ENCODE measurements at places on chromosomes 1 and 21.
A peak's percentile ranks its signal among the peaks of the same experiment; 100 is the strongest.

DNA sequence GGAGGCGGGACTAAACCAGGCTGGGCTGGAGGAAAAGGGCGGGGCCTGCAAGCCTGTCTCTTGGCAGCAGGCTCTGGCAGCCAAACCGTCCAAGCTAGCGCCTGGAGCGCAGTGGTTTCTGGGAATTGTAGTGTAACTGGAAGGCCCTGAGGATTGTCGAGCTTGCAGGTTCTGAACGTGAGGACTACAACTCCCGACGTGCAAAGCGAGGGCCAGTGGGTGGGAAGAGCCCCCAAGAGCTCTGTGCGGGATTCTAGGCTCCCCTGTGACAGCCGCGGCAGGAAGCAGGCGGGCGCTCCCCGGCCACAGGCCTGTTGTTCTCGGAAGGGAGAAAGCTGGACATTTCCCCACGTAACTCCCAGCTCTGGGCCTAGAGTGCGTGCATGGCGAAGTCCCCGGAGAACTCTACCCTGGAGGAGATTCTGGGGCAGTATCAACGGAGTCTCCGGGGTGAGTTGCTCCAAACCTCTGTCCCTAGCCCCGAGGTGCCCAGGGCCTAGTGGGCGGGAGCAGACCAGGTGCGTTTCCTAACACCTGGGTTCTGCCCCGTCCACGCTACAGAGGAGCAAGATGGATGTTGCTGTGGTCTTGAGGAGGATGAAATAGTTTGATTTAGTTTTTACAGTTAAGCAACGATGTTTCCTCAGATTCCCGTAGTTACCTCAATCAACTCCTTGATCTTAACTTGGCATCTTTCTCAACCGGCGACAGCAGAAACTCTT lies at the start of gene SDCCAG8:
Gene SDCCAG8, plus strand, starts transcription at position 251 of the 722 bp plus-strand sequence. Its CDS starts 133 bp downstream, at position 384.
- DNase-seq = peak; percentile 92

- DNase-seq = no peak
Measured at GRCh38 chr21:27244352-27244751, 277.5 kb upstream of the ADAMTS5 start.

GRCh38 chr1:173861731-173862145 lies 6.1 kb downstream of the GAS5 start:
- DNase-seq = no peak

- no peak for DNase-seq
Measured at GRCh38 chr1:90687747-90688146, 29.4 kb downstream of the BARHL2 start.

- DNase-seq = no peak
Measured at GRCh38 chr21:14040386-14040785, 170.4 kb downstream of the LIPI start.

DNA sequence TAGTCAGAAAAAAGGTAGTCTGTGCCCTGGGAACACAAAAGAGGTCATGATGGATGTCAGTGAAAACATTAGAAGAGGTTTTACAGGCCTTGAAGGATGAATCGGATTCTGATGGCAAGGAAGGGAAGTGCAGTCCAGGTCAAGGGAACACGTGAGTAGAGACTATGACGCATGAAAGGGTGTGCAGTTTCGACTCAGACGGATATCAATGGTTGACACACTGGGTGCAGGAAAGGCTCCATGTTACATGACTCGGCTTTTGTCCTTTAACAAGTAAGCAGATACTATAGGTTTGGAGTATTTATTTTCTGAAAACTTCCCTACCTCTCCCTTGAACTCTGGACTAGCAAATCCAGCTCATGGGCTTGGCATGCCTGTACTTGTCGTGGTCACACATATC lies 55.3 kb downstream of the SEC16B start:
- no peak for DNase-seq

- DNase-seq = peak; percentile 24
Measured at GRCh38 chr1:91885213-91885715, 687 bp downstream of the TGFBR3 start.

DNA sequence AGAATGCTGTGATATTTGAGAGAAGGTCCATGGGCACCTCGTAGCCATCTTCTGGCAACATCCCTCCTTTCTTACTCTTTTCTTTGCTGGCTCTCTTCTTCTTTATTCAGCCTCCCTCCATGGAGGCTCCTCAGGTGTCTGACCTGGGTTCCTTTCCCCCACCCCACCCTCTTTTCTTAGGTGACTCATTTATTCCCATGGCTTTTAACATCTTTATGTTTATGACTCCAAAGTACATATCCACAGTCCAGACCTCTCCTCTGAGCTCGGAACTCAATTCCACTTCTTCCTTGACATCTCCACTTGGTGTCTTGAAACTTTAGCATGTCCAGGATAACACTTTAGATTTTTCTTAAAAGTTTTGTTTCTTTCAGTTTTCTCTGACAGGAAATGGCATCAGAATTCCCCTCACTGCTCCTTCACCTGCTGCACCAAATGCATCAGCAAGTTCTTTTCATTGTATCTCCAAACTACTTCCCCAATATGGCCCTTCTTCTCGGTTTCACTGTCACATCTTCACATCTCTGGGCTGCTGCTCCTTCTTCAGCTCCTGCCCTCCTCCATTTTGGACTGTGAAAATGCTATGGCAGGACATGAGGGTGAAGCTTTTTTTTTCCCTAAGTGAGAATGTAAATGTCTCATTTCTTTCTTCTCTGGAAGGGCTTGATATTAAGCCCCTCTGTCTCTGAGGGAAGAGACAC lies 95.9 kb downstream of the GIPC2 start:
- no peak for DNase-seq

- no peak for DNase-seq
Measured at GRCh38 chr21:43802713-43803313, 13.4 kb downstream of the RRP1 start.

DNA sequence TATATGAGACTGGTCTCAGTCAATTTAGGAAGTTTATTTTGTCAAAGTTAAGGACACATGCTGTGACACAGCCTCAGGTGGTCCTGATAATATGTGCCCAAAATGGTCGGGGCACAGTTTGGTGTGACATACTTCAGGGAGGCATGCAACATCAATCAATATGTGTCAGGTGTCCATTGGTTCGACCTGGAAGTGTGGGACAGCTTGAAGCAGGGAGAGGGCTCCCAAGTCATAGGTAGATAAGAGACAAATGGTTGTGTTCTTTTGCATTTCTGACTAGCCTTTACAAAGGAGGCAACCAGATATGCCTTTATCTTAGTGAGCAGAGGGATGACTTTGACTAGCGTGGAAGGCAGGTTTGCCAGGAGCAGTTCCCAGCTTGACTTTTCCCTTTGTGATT lies 4.5 kb upstream of the ERVH48-1 start:
- no peak for DNase-seq

DNA sequence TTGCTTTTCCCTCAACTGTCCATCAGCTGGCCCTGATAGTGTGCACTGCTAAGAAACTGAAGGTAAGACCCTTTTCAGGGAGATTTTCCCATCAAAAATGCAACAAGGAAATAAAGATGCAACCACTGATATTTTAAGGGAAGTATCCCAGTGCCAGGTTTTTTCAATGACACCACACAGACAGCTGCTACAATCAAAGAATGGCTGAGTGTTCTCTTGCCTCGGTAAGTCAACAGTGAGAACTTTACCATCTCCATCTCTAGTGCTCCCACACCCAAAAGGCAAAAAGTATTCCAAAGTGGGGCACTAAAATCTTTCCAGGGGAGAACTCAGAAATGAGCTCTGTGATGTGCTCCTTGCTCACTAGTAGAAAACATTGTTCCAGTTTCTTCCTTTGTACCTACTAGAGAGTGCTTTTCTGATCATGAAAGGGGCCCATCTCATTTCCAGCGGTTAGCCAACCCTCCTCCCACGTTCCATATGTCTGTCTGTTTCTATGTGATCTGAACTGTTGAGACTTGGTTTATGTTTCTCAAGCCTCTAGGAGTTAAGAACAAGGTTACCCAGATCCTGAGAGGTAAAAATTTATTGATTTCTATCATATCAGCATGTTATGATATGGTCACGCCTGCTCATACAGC lies 67.6 kb upstream of the NEK2 start:
- DNase-seq = no peak

DNA sequence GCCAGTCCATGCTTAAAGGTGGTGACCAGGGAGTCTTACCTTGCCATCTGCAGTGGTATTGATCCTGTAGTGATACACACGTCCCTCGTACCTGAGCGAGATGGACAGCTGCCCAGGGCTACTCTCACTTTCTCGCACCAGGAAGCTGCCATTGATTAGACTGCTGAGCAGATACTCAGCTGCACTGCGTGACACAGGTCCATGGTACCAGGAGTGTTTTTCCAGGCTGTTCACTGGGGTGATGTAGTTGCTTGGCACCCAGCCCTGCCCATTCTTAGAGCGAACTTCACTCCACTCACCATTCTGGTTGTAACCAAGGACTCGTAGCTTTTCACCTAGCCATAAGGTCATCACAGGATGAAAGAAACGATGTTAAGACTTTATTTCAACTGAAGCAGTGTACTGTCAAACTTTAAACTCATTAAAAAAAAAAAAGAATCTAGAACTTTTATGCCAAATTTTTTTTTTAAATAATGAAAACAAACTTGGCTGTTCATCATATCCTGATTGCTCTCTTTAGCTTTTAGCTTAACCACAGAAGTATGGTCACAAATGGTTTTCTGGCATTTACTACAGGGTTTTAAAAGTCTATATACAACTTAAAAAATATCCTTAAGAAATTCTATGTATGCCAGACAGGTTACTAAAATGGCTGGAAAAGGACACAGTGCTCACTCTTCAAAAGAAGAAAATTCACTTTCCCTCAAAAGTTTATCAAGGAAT lies 44.6 kb downstream of the TOR3A start:
- DNase-seq = no peak

- no peak for DNase-seq
Measured at GRCh38 chr1:179351281-179351680, 14.5 kb upstream of the AXDND1 start.

DNA sequence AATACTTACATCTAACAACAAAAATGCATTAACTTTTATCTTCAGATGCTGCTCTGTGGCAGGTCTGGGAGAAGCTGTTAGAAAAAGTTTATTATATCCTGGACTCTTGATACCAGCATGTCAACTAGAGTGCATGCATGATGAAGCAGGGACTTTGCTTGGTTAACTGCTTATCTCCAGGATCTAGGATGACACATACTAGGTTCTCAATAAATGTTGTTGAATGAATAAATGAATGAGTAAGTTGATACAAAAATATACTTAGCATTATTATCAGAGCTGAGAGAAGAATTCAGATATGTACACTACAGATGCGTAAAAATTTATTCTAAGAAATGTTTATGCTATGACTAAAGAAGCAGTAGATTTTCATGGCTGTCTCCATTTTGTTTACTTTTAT lies 304.3 kb downstream of the LTN1 start:
- no peak for DNase-seq

DNA sequence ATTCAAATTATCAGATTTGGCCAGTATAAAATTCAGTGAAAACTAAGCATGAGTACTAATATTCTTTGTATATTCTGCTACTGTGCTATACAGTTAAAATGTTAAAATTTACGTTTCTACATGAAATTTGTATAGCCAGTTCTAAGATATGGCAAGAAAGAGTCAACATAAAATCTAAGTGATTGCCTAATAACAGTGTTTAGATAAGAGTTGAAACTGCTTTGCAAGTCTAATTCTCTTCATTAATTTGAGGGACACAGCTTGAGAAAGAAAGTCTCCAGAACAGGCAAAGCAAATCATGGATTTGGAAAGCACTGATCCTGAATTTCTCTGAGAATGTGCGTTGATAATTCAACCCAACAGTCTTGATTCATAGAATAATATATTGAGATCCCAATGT lies 630.9 kb upstream of the USP24 start:
- no peak for DNase-seq

- no peak for DNase-seq
Measured at GRCh38 chr1:11373895-11374747, 101.1 kb downstream of the UBIAD1 start.

DNA sequence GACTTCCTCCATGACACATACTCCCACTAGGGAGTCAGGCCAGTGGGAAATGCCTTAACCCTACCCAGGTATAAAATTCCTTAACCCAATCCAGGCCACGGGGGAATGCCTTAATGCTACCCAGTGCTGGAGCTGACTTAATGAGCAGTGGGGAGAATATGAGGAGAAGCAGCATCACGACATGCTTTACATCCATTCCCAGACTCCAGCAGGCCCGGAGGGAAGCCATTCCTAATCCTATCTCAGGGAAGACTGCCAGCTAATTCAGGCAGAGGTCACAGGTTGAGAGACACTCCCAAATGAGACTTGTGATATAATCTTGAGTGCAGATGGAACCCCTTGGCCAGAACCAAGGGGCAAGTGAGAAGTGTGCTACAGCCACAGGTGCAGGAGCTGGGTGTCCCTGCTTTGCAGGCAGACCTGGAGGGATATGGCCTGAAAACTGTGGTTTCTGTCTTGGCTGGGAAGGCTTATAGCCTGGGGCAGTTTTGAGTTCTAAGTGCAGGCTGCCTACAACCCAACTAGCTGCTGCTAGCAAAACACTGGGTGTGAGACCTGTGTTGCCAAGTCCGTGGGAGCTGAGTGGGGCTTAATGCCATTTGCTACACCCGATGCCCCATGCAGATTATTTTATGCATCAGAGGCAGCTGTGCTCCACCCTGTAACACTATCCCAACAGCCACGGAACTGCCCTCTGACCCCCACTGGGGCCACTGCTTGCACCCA lies 45.1 kb upstream of the GUCA2A start:
- no peak for DNase-seq
